ENCODE measurements at places on chromosomes 4 and X.

DNA sequence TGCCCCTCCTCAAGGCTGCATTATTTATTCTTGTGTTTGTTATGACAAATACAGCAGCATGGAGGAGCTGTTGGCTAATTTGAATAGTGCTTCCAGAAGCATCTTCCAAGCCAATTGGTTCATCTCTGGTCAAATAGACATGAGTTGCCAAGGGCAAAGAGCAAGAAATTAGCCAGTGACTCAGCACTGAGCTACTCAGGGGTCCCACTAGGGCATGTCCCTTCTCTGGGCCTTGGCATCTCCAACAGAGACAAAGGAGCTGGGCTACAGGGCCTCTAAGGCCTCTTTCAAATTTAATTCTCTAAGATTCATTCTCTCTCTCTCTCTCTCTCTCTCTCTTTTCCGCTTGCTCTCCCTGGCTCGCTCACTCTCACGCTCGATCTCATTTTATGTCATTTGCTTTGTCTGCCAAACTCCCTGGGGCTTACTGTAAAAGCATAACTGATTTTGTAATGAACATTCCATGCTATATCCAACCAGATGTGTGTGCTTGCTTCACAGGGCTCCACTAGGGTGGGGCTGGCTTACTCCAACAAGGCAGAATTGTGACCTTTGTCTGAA lies 86.7 kb upstream of the MAGEA4 start:
- DNase-seq = peak; percentile 91

- peak; percentile 55 for DNase-seq
Observed at GRCh38 chr4:159070742-159071141, 32.1 kb upstream of the RAPGEF2 start.

DNA sequence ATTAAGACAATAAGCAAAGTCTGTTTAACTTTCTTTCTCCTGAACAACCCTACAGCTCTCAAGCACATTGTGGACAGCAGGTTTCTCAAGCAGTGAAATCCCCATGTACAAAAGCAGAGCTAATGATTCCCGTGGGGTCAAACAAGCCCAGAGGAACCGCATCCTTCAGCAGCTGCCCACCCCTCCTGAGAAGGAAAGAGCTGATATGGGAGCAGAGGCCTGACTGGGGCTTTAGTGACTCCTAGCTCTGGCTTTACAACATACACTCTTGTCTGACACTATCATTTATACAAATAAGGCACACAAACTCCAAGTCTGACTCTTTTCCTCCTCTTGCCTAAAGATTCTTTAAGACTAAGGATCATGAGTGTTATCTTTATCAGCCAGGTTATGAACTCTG lies 32.8 kb downstream of the HDAC8 start:
- DNase-seq = no peak

DNA sequence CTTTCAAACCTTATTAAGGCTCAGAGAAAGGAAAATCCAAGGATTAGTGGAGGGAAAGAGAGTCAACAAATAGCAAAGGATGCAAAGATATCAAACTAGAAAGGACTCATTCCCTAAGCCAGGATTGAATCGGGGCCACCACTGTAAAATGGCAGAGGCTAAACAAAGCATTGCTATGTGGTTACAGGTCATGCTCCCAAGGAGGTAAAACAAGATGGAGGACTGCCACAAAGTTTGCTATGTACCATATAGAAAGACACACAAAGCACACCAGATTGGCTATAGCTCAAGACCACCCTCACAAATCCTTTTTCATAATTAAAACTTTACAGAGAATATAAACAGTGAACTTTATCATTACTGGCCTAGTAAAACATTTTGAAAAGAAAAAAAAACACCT lies 25.9 kb upstream of the PASD1 start:
- no peak for DNase-seq

DNA sequence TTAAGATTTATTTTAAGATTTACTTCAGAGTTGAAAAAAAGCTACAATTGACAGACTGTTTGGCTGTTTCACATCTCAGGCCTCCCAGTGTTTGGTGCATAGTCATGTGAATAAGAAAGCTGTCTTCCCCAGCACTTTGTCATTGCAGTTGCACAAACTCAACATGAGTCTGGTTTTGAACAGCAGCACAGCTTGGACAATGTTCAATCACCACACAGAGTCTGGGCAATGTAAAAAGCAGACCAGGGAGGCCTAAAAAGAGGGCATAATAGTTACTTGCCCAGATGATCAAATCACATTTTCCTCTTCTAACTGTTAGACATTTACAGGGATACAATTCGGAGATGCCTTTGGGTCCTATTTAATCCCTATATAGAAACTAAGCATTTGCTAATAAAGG lies 1055.0 kb downstream of the RPA4 start:
- no peak for DNase-seq
